Activated CD4-positive, alpha-beta memory T cell treated with anti-CD3 and anti-CD28 coated beads for 36 hours (primary cell): ENCODE measurements at places on chromosomes 6 and 20. TPM values are rescaled to one million over a fixed set of nuclear protein-coding genes. Genes with fewer than 3 reads are reported as not detected.

DNA sequence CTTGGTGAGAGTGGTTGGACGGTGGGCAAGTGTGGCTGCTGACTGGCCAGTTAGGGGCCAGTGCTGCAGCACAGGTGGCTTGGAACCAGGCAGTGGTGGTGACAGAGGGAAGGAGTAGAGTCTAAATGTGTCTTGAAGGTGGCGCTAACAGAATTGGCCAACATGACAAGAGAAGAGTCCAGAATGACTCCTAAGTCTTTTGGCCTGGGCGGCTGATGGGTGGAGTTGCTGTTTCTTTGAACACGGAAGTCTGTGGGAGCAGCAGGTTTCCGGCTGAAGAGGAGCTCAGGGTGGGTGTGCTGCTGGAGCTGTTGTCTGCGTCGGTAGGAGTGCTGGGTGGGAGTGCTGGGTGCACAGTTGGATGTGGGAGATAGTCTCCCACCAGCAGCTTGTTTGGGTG, 10.1 kb downstream of the LSM14B start:
- no peak for DNase-seq

GRCh38 chr6:21048047-21048446, 513.8 kb downstream of the CDKAL1 start:
- DNase-seq = no peak

- DNase-seq = no peak
Observed at GRCh38 chr6:139175389-139175948, 40.6 kb downstream of the HECA start.

- no peak for DNase-seq
Observed at GRCh38 chr6:6703699-6704098, 115.2 kb downstream of the LY86 start.

- no peak for DNase-seq
Observed at GRCh38 chr20:32675223-32675975, 1.7 kb upstream of the C20orf203 start.

GRCh38 chr6:119205911-119206618, 127.6 kb upstream of the FAM184A start:
- DNase-seq = no peak

DNA sequence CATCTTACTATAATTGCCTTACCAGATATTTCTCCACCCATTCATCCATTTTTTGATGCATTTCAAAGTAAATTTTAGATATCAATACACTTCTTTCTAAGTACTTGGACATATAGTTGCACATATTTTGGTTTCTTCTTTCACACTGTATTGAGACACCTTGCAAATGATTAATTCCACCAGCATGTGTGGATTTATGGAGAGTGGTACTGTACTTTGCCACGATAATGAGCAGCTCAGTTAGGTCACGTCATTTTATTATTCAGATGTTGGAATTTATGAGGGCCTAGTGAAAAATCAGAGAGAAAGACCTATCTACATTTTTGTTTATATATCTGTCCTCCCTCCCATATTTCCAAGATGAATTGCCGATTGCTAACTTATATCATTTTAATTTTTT, 5.3 kb downstream of the NFYA start:
- no peak for DNase-seq

DNA sequence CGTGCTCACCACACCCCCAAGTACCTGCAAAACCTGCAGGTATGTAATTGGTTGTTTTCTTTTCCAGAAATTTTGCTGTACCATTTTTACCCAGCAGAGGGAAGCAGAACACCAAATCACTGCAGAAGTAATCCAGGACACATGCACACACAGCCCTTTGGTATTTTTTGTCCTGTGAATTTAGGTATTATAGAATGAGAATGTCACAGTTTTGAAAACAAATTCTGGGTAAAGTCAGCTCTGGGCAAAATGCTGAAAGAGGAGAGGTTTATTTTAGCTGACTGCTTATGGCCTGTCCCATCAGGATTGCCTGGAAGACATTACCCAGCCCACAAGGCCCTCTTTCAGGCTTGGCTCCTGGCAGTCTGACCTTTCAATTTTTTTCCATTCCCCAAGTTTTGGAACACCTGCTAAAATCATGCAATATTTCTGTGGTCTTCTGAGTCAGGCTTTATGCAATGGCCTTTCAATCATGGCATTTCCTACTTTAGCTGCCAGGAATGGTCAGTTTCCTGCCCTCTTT, 3.5 kb upstream of the EFHC1 start:
- DNase-seq = no peak

- DNase-seq = no peak
Observed at GRCh38 chr6:25320459-25320858, 41.3 kb downstream of the CARMIL1 start.

DNA sequence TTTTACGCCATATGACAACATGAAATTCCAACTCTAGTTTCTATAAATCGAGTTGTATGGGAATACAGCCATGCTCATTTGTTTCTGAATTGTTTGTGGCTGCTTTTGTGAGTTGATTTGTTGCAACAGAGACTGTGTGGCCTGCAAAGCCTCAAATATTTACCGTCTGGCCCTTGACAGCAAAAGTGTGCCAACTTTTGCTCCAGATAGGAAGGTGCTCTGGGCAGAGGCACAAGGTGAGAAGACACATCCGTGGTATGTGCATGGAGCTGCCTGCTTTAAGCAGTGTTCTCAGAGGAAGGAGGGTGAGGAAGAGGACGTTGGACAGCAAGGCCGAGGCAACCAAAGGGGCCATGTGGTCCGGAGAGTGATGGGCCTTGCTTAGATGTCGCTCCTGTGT, 57.4 kb downstream of the IYD start:
- no peak for DNase-seq

- no peak for DNase-seq
Observed at GRCh38 chr6:35160642-35161041, 19.5 kb upstream of the TCP11 start.

GRCh38 chr20:10217721-10218410, 764 bp upstream of the SNAP25 start:
- DNase-seq = peak; percentile 67

GRCh38 chr6:35609588-35609987, 79.1 kb downstream of the FKBP5 start:
- no peak for DNase-seq

GRCh38 chr6:97456070-97456469, 173.1 kb upstream of the MMS22L start:
- DNase-seq = no peak

DNA sequence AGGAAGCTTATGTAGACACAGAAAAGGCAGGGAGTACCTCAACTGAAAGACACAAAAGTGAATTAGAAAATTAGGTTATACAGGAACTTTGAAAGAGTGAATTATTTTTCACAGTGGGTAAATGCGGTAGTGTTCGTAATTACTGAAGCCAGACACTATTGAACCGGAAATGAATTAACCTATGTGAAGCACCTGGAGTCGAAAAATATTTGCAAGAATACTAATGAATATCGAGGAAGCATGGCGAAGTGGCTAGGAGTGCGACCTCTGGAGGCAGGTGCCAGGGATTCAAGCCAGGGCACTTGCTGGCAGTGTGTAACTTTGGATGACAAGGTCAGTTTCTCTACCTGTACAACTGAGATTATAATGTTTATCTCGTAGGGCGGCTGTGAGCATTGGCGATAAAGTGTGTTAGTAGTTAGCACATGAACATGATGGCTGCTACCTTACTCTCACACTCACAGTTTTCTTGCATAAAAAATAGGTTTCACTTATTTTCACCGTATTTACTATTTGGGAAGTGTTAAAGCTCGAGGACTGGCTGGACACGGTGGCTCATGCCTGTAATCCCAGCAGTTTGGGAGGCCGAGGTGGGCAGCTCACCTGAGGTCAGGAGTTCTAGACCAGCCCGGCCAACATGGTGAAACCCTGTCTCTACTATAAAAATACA, 567 bp upstream of the SLC18B1 start:
- peak; percentile 84 for DNase-seq

- DNase-seq = peak; percentile 33
Observed at GRCh38 chr6:109073344-109074132, 21.1 kb downstream of the SESN1 start.

DNA sequence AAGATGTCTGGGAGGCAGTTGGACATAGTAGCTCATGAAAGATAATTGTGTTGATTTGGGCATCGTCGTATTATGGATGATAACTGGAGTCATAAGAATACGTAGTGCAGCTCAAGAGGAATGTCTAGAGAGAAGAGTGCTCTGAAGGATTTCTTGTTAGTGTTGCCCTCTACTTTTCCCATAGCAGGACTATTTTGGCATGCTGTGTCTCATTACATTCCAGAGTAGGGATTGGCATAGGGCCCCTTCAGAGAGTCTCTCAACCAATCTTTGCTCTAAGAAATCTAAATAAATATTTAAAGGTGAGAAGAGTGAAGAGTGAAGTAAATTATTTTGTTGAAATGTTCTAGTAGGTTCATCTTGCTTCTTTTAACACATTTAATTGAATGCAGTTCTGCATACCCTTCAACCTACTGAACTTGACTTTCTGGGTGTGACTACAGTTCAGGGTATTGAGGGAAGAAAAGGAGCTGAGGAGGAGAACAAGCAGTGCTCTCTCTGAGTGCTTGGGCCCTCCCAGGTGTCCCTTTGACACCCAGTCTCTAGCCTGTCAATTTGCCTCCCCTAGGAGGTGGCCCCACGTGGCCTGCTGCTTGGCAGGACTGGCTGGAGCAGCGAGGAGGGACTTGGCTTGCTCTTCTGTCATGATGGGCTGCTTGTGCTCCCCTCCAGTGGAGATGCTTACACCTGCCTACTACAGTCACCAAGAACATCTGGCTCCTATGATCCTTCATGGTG, 33.3 kb downstream of the SOBP start:
- no peak for DNase-seq

GRCh38 chr20:46749147-46749546, 39.7 kb downstream of the SLC2A10 start:
- DNase-seq = no peak

DNA sequence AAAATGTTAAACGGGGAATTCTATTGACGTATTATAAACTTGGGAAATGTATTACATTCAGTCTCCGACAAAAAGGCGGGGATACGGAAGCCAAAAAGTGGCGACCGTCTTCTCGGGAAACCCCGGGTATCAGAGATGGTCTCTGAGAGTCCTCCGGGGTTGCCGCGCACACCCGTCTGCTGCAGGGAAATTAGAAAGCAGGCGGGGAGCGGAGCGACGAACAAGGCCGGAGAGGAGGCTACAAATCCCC, 1.5 kb downstream of the SALL4 start:
- DNase-seq = peak; percentile 10

- DNase-seq = no peak
Observed at GRCh38 chr20:43420192-43420591, 37.5 kb upstream of the SRSF6 start.

DNA sequence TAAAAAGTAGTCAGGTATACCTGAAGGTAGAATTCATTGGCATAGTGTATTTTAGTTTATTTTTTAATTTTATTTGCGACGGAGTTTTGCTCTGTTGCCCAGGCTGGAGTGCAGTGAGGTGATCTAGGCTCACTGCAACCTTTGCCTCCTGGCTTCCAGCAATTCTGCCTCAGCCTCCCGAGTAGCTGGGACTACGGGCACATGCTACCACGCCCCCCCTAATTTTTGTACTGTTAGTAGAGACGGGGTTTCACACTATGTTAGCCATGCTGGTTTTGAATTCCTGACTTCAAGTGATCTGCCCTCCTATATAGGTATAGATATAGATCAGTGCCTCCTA, 102.8 kb upstream of the PRSS16 start:
- DNase-seq = no peak

GRCh38 chr6:11423072-11423471, 114.5 kb upstream of the TMEM170B start:
- DNase-seq = no peak

DNA sequence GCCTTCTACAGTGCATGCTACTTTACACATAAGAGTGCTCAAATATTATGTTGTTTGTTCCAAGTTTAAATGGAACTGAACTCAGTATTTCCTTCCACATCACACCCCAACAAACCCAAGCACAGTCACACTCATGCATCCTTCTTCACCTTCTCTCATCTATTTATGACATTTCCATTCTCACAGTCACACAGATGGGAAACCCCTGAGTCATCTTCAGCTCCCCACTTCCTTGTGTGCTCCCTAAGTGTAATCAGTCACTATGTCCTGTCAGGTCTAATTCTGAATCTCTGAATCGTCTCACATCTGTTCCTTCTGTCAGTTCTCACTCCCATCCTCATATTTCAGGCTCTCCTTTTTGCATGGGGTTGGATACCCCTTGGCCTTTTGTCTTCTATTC, 96.0 kb downstream of the RIMS1 start:
- no peak for DNase-seq

- DNase-seq = no peak
Observed at GRCh38 chr6:157821342-157822033, 1.6 kb upstream of the SNX9 start.

DNA sequence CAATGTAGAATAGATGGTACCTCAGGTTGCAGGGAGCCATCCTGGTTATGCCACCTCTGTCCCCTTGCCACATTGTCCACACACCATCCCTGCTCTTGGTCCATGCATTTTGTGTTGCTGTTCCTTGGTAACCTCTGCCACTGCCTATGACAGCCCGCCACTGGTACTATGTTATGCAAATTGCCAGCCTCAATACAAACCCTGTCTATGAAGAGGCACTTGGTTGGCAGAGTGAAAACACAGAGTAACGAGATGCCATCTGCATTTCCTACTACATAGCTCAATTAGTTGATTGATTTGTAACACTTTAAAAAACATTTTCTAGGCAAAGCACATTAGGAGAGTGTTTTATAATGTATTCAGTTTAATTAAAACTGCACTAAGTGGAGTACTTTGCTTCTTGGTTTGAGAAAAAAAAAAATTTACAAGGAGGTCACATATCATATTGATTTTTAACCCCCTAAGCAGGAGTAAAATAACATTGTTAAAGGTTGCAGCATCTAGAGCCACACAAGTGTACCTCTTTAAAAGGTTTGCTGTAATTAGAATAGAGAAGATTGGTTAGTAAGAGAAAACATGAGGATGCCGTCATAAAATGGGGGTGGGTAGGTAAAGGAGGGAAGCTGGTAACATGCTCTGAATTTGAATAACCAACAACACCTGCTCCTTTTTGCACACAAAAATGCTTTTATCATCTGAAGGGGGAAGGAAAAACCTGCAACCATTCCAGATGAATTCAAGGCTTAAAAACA, 817.1 kb downstream of the KIF16B start:
- DNase-seq = no peak

HCK gene
- not detected for total RNA-seq

LRRC73 gene
- total RNA-seq = 0.12 TPM

TRERF1 gene
- total RNA-seq = 16.3 TPM

GZF1 gene
- 7.5 TPM for total RNA-seq

MTFR2 gene
- 25.2 TPM for total RNA-seq

SIRPA gene
- not detected for total RNA-seq

ARFGEF3 gene
- total RNA-seq = 0.71 TPM

AIF1 gene
- total RNA-seq = 29.0 TPM

COL9A1 gene
- total RNA-seq = not detected

TAGAP gene
- 40.1 TPM for total RNA-seq

OR2B3 gene
- not detected for total RNA-seq

NUP43 gene
- total RNA-seq = 69.8 TPM

SLC18B1 gene
- total RNA-seq = 5.2 TPM
